ENCODE measurements at places on chromosomes 11 and 22.

- no peak for DNase-seq
These were observed 49.0 kb downstream of the ARHGAP42 start for GRCh38 chr11:100735949-100736675.

DNA sequence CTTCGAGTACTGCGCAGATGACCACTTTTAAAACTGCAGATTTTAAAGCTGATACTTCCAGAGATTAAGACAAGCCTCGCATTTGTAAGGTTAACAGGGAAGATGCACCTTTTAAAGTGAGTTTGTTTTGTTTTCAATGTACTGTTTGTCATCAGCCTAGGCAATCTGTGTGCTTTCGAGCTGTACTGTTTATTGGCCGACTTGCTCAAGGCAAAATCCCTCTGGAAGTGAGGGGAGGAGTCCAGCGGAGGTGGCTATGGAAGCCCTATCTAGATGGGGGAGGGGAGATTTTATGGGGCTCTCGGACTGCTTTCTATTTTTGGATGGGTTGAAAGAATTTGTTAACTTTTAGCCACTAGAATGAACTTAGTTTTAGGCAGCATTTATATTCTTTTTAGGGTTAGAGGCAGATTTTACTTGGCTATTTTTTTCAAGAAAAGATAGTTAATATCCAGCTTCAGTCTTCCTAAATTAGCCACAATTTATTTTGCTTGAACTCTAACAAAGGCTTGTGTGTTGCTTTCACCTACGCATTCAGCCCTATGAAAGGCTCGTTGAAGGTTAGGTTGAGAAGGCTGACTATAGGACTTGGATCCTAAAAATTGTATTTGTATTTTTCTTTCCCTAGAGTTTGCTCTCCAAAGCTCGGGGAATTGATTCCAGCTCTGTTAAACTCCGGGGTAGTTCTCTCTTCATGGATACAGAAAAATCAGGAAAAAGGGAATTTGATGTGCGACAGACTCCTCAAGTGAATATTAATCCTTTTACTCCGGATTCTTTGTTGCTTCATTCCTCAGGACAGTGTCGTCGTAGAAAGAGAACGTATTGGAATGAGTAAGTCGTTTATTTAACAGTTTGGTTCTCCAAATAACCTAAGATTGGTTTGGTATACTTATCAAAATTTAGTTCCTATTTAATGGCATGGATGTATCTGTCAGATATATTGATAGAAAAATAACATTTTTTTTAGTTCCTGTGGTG lies 2.1 kb downstream of the WEE1 start:
- DNase-seq = no peak

DNA sequence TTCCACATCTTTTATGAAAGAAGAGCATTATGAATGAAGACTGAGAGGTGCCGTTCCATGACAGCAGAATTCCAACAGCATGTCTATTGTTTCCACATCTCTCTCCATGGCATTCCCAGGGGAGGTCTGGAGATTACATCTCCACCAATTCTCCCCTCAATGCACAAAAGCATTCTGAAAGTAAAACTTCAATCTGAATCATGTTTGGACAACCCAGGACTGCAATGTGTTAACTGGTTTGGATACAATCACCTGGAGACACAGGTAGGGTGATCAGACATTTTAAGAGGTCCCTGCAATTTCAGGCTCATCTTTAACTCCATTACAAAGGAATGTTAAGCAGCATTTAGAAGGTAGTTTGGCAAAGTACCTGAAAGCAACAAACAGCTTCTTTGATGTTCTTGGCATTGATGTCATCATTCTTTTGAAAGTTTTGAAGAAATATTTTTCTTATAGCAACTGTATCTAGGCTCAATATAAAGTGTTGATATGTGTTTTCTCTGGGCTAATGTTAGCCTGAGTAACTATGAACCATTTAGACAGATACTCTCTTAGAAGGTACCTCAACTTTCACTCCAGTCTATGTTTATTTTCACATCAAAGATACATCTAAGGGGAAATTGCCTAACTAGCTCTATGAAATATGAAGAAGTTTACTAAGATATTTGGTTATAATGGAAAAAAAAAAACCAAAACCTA lies 181.4 kb upstream of the MTMR2 start:
- no peak for DNase-seq

GRCh38 chr11:93528252-93528651 lies 14.9 kb downstream of the SMCO4 start:
- no peak for DNase-seq

GRCh38 chr11:66015936-66016792 lies 4.4 kb downstream of the CST6 start:
- no peak for DNase-seq

- no peak for DNase-seq
These were observed 366.0 kb upstream of the PDGFD start for GRCh38 chr11:104529906-104530305.

DNA sequence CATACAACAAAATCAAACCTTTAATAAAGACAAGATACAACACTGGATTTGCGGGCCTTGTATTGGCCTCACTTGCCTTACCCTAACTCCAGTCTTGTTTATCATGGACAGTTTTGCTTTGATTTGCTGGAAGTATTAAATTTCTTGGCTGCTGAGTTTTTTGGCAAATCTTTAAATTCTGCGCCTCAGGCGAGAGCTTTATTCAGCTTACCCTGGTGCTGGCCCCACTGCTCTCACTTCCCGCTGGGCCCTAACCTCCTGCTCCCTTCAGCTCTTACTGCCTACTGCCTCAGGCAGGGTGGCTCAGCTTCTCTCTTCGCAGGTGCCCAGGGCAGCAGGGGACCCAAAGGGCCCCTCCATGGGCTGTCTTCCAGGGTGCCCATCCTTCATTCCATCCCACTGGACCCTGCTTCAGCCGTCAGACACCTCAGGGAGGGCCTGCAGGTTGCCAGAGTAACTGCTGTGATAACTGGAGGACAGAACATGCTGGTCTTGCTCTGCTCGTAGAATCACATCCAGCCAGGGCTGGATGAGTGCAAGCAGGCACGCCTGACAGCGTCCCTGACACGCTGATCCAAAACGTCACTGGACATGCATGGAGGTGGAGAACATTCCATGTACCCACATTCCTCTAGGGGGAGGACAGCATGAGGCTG lies 45.7 kb upstream of the TUB start:
- DNase-seq = no peak

DNA sequence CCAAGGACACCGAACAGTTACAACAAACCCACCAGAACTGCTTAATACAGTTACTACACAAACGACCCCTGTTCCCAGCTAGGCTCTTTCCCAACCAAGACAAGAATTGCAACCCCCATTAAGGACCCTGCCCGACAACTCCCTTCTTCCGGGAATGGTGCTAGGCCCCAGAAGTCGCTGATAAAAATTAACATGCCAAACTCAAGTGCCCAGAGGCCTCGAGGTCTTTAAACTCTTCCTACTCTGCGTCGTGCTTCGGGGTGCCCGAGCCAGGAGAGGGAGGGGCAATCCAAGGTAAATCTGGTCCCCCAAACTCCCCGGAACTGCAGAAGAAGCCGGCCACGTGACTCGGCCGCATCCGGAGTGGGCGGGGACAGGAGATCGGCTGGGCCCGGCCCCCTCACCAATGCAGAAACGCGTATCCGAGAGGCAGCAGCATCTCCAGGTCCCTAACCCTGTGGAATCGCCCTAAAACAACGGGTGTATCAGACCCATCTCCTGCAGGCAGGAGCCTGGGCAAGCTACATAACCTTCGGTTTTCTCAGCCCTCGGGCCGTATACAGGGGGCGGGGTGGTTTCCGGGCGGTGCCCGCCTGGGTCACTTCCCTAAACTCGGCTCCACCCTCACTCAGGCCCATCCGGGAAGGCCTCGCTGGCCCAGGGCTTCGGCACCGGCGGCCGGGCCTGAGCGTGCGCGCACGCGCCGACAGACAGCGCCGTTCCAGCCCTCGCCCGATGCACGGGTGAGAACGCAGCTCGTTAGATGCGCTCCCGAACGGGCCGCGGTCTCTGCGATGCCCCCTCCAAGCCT lies 1.1 kb downstream of the CFL1 start:
- DNase-seq = peak; percentile 75

GRCh38 chr22:33028234-33028633 lies 29.9 kb downstream of the SYN3 start:
- no peak for DNase-seq

GRCh38 chr11:55967914-55968313 lies 1.8 kb downstream of the OR10AG1 start:
- DNase-seq = no peak

GRCh38 chr11:57426439-57426928 lies 437 bp downstream of the SLC43A3 start:
- DNase-seq = no peak

GRCh38 chr11:13668957-13669521 lies 571 bp downstream of the FAR1 start:
- DNase-seq = peak; percentile 24

DNA sequence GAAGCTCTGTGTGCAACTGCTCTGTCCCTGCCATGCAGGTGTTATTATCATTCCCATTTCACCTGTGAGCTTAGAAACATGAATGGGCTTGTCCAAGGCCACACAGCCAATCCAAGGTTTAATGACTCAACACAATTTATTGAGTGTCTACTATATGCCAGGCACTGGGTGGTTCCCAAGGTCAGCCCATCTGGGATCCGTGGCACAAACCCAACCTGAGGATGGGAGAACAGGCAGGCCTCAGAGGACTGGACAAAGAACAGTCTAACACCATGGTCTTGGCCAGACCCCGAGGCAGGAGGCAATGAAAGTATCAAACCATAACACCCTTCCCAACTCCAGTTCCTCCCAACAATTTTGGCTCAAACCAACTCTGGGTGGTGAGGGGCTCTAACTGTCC lies 15.7 kb downstream of the SPATA19 start:
- no peak for DNase-seq

DNA sequence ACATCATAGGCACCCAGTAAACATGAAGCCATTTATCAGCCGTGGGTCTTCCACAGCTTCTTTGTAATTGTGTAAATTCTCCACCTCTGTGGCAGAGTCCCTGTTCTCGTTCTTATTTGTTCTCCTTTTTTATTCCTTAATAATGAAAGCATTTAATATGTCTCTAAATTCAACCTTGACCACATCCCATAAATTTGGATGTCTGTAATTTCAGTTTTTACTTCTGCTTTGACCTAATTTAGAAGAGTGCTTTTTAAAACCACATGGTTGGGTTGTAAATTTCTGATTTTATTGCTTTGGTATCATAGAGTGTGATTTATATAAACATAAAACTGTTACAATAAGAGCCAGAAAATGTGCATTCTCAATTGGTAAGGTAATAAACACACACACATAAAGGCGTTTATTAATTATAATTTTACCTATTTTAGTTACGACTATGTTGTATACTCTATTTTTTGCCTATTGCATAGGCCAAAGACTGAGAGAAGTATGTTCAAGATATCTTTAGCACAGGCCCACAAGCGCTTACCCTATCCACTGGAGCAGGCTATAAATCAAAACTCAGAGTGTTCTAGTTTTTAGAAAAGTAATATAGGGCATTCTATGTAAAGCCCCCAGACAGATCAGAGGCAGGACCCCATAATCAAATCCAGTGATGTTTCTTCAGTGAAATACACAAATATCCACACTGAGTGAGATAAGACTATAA lies 58.0 kb upstream of the CCND1 start:
- DNase-seq = no peak

DNA sequence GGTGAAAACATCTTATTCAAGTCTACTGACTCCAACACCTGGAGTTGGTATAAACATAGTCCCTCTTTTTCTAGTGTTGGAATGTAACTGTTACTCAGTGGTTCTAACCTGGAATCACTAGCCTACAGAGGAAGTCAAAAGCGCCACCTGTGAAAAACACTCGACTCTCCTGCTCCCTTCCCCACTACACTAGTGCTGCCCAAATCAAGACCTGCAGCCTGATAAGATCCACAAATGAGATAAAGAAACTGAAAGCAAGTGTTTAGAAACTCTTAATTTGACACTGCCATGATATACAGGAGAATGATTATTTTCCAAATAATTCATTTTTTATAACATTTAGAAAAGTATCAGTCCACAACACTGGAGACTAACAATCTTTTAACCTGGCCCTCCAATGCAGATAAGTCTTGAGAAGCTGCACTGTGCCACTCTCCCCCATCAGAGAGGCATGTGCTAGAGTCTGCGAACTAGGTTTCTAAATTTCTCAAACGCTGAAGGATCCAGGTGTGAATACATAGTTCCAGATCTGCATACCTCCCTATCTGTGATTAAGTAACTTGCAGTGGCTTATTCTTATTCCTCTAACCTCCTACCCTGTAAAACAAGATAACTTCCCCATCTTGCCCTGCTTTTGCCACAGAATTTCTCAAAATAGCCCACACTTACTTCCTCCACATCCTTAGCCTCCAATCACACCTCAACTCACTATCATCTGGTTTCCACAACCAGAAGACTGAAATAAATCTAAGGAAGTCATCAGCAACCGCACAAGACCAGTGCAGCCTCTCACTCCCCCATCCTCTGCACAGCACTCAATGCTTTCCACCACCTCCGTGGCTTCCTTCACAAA lies 88.1 kb downstream of the RRAS2 start:
- DNase-seq = no peak

GRCh38 chr11:84906995-84907394 lies 720.1 kb downstream of the DLG2 start:
- DNase-seq = no peak

- DNase-seq = no peak
These were observed 790.0 kb upstream of the KIRREL3 start for GRCh38 chr11:127790592-127790991.

GRCh38 chr11:117769533-117769932 lies 27.5 kb downstream of the DSCAML1 start:
- DNase-seq = no peak

DNA sequence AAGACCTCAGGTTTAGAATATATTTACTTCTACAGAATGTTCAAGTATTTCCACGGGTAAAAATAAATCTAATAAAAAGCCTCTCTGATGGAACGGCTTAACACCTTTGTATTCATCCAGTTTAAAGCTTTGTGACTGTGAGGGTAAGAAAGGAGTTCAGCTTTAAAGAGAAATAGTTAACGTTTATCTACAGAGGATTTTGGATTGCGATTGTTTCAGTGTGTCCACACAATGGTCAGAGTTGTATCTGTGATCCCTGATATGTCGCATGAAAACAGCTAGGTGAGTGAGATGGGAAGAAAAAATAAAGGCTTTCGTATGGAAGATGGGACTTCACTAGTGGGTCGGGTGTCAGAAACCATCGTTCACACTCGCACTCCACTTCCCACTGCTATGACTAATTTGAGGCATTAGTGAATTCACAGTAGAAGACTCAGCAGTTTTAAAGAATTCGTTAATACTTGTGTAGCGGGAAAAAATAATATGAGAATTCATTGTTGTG lies 1.6 kb downstream of the APLP2 start:
- no peak for DNase-seq

GRCh38 chr22:28441720-28442263 lies 237.8 kb downstream of the TTC28 start:
- no peak for DNase-seq

GRCh38 chr11:68579455-68579854 lies 104.9 kb upstream of the GAL start:
- no peak for DNase-seq

GRCh38 chr11:92702037-92702804 lies 267.2 kb upstream of the MTNR1B start:
- no peak for DNase-seq

DNA sequence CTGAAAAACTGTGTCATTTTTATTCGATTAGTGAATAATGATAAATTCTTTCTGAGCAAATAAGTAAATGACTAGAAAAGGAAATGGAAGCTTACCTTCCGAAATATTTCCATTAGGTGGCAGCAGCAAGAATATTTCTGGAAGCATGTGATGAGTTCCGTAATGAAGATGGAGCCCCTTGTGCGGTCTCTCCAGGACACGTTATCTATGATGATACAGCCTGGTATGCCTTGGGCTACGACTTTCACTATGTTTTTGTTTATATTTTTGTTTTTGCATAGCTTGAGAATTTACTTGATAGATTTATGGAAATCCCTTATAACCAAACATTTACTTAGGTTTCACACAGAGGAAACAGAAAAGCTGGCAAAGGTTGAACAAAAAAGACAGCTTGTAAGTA lies 25.7 kb downstream of the CASP5 start:
- DNase-seq = no peak
